ENCODE measurements at places on chromosomes 7 and 10.

- DNase-seq: no peak
Observed at GRCh38 chr7:159121068-159121467, 23.6 kb downstream of the VIPR2 start.

- no peak for DNase-seq
Observed at GRCh38 chr7:26185131-26185843, 15.3 kb downstream of the HNRNPA2B1 start.

DNA sequence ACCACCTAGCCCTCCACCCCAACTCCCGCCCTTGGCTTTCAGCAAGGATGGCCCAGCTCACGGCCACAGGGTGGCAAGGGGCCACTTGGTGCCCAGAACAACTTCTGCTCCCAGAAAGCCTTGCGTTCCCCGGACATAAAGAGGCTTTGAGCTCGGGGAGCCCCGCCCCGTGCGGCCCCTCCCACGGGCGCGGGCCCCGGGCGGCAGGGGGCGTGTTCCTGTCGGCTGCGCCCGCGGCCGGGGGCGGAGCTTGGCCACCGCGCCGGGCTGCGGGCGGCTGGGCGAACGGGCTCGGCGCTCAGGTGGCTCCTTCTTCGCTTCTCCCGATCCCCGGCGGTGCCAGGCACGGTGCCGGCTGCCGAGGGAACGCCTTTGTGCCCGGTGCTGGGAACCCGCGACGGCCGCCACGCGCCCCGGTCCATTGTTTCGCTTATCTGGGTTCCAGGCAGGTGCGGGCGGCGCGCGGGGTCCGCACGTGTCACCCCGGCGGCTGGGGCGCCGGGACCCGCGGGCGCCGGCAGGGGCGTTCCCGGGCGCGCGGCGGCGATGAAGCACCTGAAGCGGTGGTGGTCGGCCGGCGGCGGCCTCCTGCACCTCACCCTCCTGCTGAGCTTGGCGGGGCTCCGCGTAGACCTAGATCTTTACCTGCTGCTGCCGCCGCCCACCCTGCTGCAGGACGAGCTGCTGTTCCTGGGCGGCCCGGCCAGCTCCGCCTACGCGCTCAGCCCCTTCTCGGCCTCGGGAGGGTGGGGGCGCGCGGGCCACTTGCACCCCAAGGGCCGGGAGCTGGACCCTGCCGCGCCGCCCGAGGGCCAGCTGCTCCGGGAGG lies at the start of gene NFE2L3:
NFE2L3 (plus strand) TSS at position 246 of the 829 bp plus-strand sequence; CDS start at position 547, 301 bp downstream.
- DNase-seq: peak; percentile 86

DNA sequence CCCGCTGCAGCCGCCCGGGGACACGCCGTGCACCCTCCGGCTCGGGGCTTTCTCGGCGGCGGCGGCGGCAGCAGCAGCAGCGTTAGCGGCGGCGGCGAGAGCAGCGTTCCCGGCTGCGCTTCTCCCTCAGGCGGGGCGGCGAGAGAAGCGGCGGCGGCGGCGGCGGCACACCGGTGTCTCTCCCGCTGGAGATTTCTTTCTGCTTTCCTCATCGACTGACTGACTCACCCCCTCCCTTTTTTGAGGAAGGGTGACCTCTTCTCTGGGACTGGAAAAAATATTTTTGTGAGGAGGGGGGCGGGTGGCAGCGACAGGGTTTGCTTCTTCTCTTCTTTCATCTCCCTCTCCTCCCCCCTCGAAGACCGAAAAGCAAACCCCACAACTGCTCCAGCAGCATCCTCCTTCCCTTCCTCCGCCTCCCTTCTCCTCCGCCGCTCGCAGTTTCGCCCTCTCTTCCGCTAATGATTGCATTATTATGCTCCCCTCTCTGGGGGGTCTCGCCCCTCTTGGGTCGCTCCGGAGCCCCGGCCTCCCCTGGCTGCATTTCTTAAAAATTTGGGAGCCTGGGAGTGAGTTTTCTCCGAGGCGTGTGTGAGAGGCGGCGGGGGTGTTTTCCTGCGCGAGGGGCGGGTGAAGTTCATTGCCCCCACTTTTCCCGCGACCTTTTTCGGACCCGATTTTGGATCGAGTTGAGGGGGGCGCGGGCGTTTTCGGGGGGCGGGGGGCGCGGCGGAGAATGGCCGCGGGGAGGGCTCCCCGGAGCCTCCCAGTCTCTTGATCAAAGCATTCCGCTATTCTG lies 411 bp downstream of the AUTS2 start:
- DNase-seq: peak; percentile 49

DNA sequence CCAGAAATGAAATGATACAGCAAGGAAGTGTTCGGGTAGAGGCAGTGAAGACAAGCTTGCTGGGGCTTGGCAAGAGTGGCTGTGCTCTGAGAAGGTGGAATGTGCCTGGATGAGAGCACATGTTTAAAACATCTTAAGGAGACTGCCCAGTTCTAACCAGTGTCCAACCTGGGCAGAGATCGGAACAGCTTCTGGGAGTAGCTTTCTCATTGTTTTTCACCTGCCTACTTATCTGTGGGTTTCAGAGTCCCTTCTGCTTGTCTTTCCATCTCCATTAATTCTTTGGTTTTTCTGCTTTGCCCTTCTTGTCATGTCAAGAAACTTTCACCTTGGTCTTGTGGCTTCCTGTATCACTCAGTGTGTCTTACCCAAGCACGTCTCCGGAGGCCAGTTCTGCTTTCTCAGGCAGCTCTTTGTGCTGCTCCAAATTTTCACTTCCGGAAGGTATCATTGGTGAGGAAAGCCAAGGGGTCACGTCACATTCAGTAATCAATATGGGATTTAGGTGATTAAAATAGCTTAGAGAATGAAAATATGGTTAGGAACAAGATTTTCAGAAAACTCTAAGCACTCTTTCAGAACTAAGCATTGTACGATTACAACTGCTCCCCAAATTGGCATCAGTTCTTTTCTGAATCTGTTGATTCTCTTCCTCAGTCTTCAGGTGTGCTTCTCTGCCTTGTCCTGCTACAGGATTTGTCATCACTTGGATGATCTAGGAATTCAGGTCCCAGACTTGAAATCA lies 5.5 kb upstream of the LAMB4 start:
- no peak for DNase-seq

- no peak for DNase-seq
Observed at GRCh38 chr10:42491001-42491592, 147.3 kb downstream of the ZNF33B start.

- DNase-seq: no peak
Observed at GRCh38 chr7:958221-959200, 4.0 kb upstream of the ADAP1 start.

DNA sequence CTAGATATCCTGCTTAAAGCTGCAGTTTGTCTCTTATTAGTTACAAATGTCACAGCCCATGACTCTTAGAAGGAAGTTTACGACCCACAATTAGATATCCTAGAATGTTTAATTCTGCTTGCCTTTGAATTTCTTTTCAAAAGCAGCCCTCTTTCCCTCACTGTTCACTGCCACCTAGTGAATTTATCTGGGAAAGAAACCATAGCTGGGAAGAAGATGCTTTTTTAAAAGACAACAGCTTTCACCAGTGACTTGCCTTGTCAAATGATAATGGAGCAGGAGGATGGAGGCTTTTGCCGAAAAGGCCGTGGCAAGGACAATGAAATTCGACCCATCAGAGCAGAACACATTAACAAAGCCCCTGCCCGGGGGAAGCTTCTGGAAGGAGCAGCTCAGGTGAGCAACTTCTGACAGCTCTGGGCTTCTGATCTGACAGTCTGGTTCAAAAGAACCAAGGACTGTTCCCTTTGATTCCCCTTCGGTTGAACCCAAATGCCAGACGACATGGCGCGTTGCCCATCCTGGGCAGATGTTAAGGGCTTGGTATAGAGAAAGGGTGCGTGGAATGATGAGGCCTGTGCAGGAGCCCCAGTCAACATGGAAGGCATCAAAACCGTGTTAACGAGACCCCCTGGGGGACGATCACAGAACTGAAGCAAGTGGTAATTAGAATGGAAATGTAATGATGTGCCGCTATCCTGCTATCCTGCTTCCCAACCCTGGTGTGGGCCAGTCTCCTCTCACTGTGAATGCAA lies 236.8 kb downstream of the FRMD4A start:
- peak; percentile 23 for DNase-seq

All from NCI-H345 (cell line).